ENCODE measurements at places on chromosomes 16 and 17.

DNA sequence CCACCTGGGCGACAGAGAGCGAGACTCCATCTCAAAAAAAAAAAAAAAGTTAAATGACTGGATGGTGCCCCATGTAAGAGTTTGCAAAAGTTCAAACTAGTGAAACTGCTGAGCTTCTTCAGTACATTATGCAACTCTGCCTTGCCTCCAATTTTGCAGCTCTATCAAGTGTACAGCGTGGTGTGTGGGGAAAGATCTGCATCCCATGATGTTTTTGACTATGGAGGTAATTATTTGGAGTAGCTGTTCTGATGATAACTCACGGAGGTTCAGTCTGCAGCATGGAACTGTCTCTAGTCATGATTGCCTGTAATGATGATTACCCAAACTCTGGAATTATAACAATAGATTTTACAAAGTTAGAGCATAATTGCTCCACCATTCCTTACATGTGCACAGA lies 149.6 kb downstream of the PITPNC1 start:
- no peak for DNase-seq

DNA sequence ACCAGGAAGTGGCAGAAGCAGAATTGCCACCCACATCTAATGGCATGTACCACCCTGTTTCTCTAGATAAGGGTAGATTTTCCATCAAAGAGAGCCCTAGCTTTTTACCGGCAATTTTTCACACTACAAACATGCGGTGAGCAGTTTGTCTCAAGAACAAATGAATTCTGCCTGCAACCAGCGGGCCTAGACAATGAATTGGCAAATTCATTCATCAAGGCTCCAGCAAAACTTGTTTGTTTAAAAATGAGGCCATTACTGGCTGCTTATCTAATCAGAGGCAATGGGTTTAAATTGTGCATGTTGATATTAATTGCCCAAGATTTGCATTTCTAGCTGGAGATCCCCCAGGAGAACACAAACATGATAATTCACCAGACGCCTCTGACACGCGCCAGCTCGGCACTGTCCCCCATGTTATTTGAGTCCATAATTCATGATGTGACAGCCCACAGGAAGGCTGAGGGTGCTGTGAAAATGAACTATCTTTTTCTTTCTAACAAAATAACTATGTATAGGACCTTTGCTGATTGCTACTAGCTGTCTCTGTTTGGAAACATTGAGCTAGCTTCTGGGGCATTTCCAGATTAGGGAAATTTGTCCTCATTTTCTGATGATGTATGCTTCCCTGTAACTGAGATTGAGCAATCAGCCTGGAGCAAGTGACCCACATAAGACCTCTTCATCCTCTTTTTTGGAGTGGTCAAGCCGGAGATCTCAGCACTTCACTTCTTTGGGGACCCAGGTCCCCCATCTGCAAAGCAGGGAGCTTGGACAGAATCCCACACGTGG lies 80.8 kb downstream of the CNGB1 start:
- peak; percentile 22 for DNase-seq

DNA sequence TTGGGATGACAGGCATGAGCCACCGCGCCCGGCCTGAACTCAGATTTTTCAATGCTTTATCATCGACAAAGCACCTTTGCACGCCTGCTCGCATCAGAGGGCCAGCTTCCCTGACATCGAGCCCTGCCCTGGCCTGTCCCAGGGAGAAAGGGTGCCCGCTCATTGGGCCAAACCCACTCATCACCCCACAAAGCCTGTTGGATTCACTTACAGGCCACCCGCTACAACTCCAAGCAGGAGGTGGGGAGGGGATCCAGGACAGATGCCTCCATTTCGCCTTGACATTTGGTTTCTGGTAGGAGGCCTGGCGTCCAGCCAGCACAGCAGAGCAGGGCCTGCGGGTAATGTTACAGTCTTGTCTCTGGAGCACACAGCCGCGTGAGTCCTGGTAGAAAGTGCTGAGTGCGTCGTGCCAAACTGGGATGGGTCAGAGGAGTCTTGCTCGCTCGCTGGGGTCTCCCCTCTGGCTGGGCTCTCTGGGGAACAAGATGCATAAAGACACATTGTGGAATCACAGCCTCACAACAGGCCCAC lies 19.8 kb downstream of the SMTNL2 start:
- DNase-seq, result peak; percentile 90

DNA sequence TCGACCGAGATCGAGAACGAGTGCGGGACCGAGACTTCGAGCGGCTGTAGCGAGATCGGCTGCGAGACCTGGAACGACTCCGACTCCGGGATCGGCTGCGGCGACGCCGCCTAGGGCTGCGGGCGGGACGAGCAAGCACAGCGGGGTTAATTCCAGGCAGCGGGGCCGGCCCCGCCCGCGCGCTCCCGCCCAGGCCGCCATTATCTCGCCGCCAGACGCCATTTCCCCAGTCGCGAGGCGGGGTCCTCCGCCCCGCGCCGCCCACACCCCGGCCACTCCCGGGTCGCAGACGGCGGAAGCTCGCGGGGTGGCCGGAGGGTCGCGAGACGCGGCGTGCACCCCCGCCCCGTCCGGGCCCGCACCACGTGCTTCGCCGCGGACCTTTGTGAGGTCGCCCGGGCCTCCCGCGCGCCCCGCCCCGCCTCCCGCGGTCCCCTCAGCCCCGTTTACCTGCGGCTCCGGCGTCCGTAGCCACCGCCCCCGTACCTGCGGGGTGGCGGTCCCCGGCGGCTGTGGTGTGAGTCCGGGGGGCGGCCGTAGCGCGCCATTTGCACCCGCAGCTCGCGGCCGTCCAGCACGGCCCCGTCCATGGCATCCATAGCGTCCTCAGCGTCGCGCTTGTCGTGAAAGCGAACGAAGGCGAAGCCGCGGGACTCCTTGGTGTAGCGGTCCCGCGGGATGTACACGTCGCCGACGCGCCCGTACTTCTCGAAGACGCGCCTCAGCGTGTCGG lies 616 bp downstream of the SRSF2 start:
- peak; percentile 88 for DNase-seq

DNA sequence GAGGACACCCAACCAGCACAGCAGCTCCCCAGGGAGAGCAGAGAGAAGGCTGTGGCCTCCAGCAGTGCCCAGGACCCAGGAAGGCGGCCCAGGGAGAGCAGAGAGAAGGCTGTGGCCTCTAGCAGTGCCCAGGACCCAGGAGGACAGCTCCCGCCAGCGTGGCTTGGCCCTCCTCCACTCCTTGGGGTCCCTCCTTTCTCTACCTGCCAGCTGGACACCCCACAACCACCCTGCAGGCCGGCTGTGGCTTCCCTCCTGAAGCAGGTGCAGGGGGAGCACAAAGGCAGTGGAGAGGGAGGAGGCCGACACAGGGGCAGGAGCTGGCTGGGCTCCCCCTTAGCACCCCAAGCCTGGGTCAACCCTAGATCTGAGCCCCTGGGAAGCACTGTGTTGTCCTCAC lies 54.1 kb upstream of the FASN start:
- DNase-seq, result no peak

- no peak for DNase-seq
Observed at GRCh38 chr17:31499771-31500554, 108.5 kb downstream of the RAB11FIP4 start.

DNA sequence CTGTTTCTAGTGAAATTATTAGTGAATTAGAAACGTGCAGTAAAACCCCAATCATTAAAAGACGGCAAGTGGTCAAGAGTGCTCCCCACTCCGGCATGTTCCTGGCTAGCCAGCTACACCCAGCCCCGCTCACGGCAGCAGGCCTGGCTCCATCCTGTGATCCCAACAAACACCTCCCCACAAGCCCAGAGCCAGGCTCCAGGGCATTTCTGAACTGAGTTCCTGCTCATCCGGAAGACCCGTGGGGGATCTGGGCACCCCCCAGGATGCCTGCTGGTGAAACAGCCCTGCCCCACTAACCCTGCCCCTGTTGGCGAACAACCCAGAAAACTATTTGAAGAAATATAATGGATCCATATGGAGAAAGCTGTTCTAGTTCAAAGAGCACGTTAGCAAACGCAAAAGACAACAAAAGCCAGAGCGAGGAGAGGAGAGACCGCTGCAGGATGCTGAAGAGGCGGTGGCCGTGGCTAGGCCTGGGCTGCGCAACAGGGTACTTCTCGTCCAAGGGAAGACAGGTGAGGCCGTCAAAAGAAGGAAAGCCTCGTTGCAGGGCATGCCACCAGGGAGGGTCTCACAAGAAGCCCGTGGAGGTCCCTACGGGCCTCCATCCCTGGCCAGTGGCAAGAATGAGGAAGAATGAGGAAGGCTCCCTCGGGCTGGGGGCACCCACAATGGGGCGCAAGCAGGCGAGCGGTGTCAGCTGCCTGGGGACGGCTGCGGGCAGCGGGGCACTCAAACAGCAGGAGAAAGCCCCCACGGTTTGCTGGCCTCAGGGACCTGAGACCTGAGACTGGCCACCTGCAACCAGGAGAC lies 19.2 kb downstream of the SLC16A3 start:
- no peak for DNase-seq
